ENCODE measurements at places on chromosomes 6 and 20.

- DNase-seq: no peak
Observed at GRCh38 chr20:25622450-25623224, 1.2 kb downstream of the NANP start.

GRCh38 chr20:36815454-36816091 lies 42.0 kb upstream of the DSN1 start:
- DNase-seq: no peak

DNA sequence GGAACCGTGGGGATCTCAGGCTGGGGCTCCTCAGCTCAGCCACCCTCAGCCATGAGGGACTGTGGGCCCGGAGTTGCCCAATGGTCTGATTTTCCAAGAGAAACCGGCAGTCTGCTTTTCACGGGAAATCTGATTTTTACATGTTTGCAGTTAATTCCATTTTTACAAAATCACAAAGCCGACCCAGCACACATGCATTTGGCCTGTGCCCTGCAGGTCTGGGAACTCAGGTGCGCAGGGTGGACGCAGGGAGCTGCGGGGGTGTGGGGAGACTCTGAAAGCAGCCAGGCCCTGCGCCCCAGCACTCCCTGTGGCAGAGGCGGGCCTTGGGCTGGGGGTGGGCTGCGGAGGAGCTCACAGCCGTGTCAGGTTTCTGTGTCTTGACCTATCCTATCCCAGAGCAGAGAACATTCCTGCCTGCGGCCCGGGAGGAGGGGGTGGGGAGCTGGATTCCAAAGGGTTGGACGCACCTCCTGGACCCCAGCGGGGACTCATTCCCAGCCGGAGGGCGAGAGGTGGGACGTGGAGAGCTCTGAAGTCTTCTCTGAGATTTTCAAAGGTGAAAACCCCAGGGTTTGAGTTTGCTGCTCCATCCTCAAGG lies 60.6 kb downstream of the ADNP start:
- DNase-seq: no peak

GRCh38 chr20:51376111-51376510 lies 166.4 kb downstream of the NFATC2 start:
- DNase-seq: no peak

DNA sequence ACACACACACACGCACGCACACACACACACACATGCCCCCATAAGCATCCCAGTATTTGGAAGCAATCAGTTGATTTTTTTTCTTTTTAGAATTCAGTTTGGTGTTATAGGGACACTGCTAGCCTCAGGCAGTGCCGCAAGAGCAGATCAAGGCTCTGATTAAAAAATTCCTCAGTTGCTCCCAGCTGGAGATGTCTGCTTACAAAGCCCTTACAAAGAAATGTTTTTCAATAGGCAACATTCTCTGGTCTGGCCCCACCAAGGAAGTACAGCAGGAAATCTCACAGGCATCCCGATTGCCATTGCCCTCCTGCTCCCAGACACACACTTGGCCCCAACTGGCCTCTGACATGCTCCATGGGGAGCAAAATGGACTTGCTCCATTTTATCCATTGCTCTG lies 22.9 kb upstream of the CD83 start:
- no peak for DNase-seq

Measured in CD4-positive, alpha-beta T cell treated with Interleukin-17A for 4 hours (primary cell).